Dermis lymphatic vessel endothelial cell (primary cell): ENCODE measurements at places on chromosomes 4 and X. TPM values are rescaled to one million over a fixed set of nuclear protein-coding genes. Genes with fewer than 3 reads are reported as not detected.

Gene HNRNPDL
- 88.5 and 105 TPM in 2 replicates for total RNA-seq

Gene PDLIM3
- total RNA-seq: 42.7 and 56.0 TPM in 2 replicates

Gene SPANXA1
- total RNA-seq: not detected in 2 replicates

Gene PPEF2
- not detected in 2 replicates for total RNA-seq

Gene COX7B2
- total RNA-seq: not detected in 2 replicates

Gene SLC9B2
- 16.9 and 23.5 TPM in 2 replicates for total RNA-seq

Gene CFP
- 0.09 and 0.11 TPM in 2 replicates for total RNA-seq

Gene LIMCH1
- 29.8 and 48.2 TPM in 2 replicates for total RNA-seq

Gene ITGB1BP2
- 0.33 and 0.77 TPM in 2 replicates for total RNA-seq

Gene DSPP
- total RNA-seq: not detected in 2 replicates

Gene PDGFRA
- total RNA-seq: 0.26 and 1.1 TPM in 2 replicates

Gene CLCN5
- 7.5 and 10.8 TPM in 2 replicates for total RNA-seq

Gene TASL
- not detected in 2 replicates for total RNA-seq

Gene SERPINA7
- not detected in 2 replicates for total RNA-seq

Gene FRMD7
- total RNA-seq: not detected in 2 replicates

Gene PNMA5
- not detected in 2 replicates for total RNA-seq

Gene WDFY3
- total RNA-seq: 74.3 and 84.7 TPM in 2 replicates

Gene RRAGB
- 19.2 and 22.0 TPM in 2 replicates for total RNA-seq

Gene OTC
- 0.17 and 0.22 TPM in 2 replicates for total RNA-seq

Gene BTC
- total RNA-seq: not detected in 2 replicates

Gene MAGEA8
- not detected in 2 replicates for total RNA-seq

Gene MAP3K15
- total RNA-seq: 0.09 and 0.22 TPM in 2 replicates
